ENCODE measurements at places on chromosomes 16 and 17.

- no peak for DNase-seq
Observed at GRCh38 chr17:64090144-64090543, 39.8 kb downstream of the ERN1 start.

DNA sequence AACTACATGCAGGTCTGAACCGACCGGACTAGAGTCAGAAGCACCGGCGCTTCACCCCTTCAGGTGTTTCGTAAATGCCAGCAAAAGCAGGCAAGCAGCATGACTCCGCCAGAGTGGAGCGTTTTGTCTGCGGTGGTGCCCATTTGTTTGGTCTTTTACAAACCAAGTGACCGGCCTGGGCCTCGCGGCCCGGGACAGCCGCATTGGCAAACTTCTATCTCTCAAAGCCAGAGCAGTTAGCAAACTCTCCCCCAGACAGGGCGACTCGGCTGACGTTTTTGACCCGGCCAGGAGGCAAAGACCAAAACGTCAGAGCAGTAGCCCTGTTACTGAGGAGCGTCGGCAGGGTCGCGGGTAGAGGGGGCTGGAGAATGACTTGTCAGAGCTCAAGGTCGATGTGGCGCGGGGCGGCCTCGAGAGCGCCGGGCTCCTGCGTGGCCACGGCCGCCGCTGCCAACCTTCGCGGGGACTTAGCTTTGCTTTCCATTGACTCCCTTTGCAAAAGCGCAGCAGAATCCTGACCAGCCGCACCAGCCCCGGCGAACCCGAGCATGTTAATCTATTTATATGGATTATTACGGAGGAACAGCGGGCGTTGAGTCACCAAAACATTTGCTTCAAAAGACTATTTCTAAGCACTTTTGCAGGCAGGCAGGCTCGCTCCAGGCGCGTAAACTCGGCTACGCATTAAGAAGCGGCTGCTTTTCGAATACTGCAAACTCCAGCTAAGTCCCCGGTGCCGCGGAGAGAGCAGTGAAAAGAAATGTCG lies 763 bp upstream of the SOX9 start:
- no peak for DNase-seq

- no peak for DNase-seq
Observed at GRCh38 chr16:31331141-31331764, 23.7 kb upstream of the ITGAX start.

GRCh38 chr16:6095414-6095813 lies 997.8 kb upstream of the EEF2KMT start:
- no peak for DNase-seq

GRCh38 chr17:73738751-73739575 lies 94.7 kb upstream of the SDK2 start:
- DNase-seq, result no peak
